ENCODE measurements at places on chromosomes 3 and 15.

DNA sequence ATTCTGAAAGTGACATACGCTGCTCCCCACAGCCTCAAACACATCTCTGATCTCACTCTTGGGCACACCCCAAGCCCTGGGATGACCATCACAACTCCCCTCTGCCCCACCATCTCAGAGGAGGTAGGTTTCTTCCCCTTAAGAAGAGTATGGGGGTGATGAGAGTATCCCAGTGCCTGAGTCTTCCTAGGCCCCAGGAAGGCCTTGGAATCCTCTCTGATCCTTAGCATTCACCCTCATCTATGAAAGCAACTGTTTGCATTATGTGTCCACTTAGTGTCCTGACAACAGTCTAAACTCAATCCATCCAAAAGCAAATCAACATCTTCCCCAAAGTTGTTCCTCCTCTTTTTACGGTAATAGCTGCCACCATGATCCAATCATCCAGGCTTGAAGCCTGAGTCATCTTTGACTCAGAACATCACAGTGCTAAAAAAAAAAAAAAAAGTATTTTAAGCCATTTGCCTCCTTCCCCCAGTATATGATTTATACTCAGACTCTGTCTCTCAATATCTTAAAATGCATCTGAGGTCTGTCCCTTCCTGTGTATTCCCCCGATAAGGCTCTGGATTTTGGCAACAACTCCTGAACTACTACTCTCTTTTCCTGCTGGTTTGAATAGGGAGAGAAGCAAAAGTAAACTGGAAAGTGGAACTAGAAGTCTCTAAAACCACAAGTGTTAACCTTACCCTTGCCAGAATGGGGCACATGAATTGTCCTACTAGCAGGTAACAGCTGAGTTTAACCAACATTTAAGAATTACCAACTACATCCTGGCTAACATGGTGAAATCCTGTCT lies 22.5 kb downstream of the POPDC2 start:
- DNase-seq, result no peak

DNA sequence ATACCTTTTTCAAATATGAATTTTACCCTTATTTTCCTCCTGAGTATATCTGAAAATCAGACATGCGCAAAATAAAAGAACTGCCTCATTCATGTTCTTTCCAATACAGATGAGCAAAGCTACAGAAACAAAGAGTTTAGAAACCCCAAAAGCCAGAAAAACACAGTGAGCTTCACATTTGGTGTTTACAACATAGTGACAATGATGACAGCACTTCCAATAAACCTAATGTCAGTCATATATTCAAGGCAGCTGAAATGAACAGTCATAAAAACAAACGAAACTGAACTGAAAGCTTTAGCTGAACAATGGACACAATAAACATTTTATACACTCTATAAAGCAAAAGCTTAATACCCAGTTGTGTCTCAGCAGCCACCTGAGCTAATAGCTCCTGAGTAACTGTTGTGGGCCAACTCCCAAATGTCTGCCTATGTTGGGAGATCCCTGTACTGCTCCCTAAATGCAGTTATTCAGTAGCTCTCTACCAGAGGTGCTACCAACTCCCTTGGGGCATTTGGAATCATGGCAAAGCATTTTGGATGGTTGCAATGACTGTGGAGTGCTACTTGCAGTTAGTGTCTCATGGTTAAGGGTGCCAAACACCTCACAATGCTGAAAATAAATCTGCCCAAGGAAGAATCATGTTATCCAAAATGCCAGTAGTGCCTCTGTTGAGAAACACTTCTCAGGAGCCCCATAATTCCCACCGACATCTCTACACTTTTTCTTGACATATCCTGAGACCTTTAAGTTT lies 131.5 kb downstream of the TGFBR2 start:
- no peak for DNase-seq

DNA sequence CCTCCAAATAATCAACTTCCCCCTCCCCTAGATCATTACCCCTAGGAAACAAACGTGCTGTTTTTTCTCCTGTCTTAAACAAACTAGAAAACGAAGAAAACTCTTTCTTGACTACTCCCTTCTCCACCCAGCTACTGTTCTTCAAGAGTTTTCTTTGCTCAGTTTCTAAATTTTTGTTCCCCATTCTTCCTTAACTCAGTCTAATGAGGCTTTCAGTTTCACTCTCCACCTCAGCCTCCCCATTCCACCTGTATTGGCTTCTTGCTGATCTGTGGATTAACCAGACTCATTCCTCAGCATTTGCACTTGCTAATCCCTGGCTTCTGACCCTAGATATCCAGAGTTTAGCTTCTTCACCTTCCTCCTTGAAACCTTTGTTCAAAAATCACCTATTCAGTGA lies 26.8 kb downstream of the SERPINI1 start:
- no peak for DNase-seq

DNA sequence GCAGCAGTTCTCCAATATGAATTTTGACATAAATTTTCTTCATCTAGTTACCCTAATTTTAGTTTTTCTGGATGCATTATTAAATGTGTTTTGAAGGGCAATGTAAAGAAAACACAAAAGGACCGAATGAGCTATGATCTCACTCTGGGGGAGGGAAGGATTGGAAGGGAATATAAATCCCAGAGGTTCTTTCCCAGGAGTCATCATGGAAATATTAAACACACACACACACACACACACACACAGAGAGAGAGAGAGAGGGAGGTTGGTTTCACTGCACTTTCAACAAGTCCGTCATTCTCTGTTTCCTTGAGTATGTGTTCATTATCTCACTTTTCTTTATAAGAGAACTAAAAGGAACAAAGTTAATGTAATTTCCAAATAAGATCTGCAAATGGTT lies 70.7 kb upstream of the DCBLD2 start:
- DNase-seq, result no peak

DNA sequence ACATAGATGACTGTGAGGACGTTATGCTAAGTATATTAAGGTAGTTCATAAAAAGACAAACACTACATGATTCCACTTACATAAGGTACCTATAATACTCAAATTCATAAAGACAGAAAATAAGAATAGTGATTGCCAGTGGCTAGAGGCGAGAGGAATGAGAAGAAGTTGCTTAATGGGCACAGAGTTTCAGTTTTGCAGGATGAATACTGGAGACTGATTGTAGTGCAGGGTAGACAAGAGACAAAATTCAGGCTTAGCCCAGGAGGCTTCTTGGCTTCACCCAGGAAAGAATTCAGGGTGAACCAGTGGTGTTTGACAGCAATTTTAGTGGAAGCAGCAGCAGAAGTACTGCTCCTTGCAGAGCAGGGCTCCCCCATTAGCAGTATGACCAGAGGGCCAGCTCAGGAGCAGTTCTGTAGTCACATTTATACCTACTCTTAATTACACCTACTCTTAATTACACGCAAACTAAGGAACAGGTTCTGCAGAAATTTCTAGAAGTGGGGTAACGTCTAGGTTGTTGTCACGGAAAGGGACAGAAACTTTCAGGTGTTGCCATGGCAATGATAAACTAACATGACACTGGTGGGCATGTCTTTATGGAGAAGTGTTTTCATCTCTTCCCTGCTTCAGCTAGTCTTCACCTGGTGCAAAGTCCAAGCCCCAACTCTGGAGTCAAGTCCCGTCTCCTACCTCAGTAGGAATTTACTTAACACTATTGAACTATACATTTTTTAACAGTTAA lies 55.2 kb downstream of the TBL1XR1 start:
- DNase-seq, result no peak

DNA sequence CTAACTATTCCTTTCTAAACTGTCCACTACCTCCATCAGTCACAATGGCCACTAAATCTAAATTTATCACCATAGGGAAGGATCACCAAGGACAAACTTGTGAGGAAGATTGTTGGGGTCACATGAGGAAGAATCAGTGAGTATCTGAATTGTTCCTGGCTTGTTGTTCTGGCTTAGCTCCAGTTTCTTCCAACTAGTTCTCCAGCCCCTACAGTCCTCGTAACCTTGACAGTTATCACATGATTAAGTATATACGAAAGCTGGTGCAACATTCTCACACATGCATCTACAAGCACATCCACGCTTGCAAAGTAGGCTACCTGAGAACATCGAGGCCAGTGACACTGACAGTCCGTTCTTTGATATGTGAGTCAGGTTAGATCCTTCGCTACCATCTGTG lies 46.0 kb downstream of the RUBCN start:
- DNase-seq, result no peak

- no peak for DNase-seq
Observed at GRCh38 chr3:144362126-144362525, 390.5 kb downstream of the DIPK2A start.

- DNase-seq, result no peak
Observed at GRCh38 chr15:48636511-48636910, 9.0 kb downstream of the FBN1 start.

DNA sequence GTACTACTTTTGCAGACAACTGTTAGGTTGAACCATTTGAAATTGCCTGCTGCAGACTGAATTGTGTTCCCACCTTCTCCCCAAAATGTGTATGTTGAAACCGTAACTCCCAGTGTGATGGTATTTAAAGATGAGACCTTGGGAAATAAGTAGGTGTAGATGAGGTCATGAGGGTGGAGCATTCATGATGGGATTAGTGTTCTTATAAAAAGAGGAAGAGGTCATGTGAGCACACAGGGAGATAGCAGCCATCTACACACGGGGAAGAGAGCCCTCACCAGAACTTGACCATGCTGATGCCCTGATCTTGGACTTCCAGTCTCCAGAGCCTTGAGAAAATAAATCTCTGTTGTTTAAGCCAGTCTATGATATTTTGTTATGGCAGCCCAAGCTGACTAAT lies 17.4 kb upstream of the FHIT start:
- no peak for DNase-seq

DNA sequence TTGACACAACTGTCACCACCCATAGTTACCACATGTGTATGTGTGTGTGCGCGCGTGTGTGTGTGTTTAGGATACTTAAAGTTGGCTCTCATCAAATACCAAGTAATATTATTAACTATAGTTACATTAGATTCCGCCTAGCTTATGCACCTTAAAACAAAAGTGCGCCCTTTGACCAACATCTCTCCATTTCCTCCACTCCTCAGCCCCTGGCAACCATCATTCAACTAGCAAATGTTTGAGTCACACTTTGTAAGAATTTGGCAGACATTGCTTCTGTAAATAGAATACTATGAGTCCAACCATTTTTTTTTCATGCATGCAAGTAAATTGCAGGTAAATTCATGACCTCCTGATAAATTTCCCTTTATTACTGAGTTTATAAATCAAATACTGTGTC lies 169.3 kb downstream of the GBE1 start:
- no peak for DNase-seq

DNA sequence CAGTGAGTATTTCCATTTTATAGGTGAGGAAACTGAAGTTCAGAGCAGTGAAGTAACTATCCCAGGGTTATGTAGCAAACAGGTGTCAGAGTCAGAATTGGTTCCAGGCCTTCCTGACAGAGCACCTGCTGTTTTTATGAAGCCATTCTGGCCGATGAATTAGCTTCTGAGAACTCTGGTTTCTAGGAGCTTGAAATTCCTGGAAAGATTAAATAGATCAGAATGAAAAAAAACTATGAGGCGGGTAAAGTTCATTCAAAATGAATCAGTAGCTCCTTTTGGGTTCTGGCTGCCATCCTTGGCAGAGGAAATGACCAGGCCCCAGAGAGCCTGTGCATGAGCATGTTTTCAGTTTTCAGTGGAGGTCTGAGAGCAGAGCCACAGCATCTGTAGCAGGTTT lies 59.3 kb upstream of the CFAP161 start:
- DNase-seq, result no peak

GRCh38 chr3:126665959-126666657 lies 11.2 kb upstream of the TXNRD3 start:
- DNase-seq, result no peak

DNA sequence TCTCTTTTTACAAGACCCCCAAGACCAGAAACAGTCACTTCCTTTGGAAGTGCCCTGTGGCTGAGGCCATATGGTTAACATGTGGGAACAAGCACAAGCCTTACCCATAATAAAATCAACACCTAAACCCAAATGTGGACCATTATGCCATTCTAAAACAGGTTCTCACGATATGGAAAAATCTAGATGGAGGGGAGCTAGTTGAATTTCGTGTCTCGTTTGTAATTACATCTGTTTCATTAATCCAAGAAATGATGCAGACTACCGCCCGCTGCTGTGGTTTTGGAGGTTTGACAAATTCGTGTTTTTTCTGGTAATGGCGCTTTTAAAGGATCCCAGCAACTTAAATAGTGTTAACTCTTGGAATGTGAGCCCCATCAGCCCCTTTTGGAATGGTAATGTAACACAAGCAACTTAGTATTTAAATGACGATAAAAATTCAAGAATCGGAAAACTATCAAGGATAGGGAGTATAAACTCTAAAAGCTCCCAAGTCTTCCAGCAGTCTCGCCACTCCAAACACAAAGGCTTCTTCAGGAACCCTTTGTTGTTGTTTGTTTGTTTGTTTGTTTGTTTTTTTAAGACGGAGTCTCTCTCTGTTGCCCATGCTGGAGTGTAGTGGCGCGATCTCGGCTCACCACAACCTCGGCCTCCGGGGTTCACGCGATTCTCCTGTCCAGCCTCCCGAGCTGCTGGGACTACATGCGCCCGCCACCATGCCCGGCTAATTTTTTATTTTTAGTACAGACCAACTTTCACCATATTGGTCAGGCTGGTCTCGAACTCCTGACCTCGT lies 1.1 kb downstream of the CNBP start:
- DNase-seq, result no peak

DNA sequence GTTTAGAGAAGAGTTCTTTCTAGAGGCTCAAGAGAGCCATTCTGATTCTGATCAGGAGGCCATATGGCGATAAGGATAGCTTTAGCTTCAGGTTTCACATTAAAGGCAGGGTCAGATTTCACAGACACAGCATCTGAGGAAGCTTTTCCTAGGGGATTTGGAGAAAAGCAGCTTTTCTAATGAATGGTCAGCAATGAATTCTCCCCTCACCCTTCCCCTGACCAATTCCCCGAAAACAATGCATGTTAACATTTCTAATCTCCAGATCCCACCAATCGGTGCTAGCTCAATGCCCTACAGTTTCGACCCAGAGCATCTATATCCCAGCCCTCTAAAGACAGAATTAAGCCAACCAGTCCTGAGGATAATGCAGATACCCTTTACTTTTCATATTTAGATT lies 9.8 kb downstream of the AGBL1 start:
- DNase-seq, result no peak

- DNase-seq, result no peak
Observed at GRCh38 chr3:25679166-25679565, 14.5 kb upstream of the TOP2B start.

DNA sequence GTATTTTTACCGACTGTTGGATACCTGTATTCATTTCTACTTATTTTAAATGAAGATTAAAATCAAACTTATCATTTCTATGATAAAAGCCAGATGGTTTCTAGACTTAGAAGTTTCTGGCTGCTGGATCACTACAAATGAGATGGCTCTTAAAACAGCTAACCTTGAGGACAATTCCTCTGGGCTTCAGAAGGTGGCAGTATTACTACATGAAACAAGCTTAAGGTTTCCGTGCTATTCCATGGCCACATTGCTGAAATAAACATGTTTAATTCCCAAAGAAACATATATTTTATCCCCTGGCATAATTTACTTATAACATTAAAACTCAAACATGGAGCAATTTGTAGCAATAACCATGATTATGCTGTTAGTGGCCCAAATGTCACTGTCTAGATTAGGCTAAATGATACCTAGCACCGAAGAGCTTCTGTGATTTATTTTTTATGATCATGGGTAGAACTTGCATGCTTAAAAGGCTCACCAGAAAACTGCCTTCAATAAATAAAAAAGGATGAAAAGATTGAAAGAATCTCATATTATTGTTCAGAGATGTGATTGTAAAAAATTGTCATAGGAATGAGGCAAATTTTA lies 204.0 kb upstream of the NANOGP8 start:
- no peak for DNase-seq
